Karpas-422 (cell line): ENCODE measurements at places on chromosomes 16 and 17. TPM values are rescaled to one million over a fixed set of nuclear protein-coding genes. Genes with fewer than 3 reads are reported as not detected.
A peak's percentile ranks its signal among the peaks of the same experiment; 100 is the strongest.

- peak; percentile 26 for DNase-seq
- no peak overlapping the region for H3K4me3 ChIP-seq
- no peaks in the 10 kb centered on the region for H3K36me3 ChIP-seq
- no peaks in the 10 kb centered on the region for H3K27me3 ChIP-seq
- no peaks in the 10 kb centered on the region for H3K4me1 ChIP-seq
- no peak overlapping the region for H3K27ac ChIP-seq
These were observed 81.5 kb downstream of the VPS53 start for GRCh38 chr17:633133-633532.

GRCh38 chr17:28018439-28019070, 23.9 kb upstream of the NLK start:
- H3K27ac ChIP-seq = no peak overlapping the region
- peaks cover 6% of the 10 kb centered on the region; the same call in 1 of the 2 replicates for H3K27me3 ChIP-seq
- H3K4me1 ChIP-seq = no peaks in the 10 kb centered on the region
- H3K4me3 ChIP-seq = no peak overlapping the region
- no peaks in the 10 kb centered on the region for H3K36me3 ChIP-seq

DNA sequence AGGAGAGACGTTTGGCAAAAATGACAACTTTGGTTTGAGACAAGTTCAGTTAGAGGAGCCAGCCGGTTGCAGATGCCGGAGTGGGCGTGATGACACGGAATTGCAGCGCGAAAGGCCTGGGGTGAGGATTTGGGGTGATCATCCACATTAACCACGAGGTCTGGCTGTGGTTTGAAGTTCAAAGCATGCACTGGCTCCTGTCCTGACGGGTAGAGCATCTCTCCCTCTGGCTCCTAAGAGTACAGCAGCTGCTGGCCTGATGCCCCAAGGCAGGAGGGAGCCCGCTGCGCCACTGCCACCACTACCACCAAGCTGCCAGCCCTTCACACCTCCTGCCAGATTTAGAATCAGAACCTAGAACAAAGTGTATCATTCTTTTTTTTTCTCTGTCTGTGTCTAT, 3.7 kb downstream of the RHBDL3 start:
- peaks cover 4% of the 10 kb centered on the region; the same call in 1 of the 2 replicates for H3K4me1 ChIP-seq
- DNase-seq = no peak
- no peak overlapping the region for H3K4me3 ChIP-seq
- no peak overlapping the region for H3K27ac ChIP-seq

- H3K4me3 ChIP-seq = no peak overlapping the region
- H3K36me3 ChIP-seq = no peaks in the 10 kb centered on the region
- no peak for DNase-seq
- H3K27ac ChIP-seq = no peak overlapping the region
- H3K27me3 ChIP-seq = no peaks in the 10 kb centered on the region
These were observed 9.8 kb downstream of the CLN3 start for GRCh38 chr16:28482026-28482425.

DNA sequence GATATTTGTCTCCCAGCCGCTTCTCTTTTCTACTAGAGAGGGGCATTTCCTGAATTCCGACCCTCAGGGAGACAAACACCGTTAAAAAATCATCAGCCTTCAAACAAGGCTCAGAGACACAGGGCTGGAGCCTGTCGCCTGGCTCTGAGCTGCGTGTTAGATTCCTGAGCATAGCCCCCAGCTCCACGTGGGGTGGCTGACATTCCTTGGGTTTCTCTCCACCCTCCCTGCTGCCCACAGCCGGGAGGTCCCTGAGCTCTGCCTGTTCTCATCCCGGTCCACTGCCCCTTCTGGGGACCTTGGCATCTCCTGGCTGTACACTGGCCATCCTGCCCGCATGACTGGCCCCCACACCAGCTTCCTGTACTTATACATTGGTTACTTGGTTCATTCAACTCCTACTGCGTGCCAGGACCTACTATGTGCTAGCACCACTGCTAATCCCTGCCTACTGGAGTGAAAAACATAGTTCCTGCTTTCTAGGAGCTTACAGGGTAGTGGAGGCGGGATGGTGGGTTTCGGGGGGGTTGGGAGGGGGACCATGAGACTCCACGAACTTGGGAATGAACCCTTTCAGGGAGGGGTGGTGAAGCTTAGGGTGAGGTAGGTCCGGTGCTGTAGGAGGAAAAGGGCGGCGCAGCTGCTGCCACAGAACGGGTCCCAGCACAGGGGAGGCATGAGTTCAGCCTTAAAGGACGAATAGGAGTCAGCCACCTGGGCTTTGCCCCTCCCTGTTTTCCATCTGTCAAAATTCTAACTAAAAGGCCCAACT, 52.1 kb upstream of the TMEM132E start:
- no peaks in the 10 kb centered on the region for H3K4me1 ChIP-seq
- DNase-seq = no peak
- no peaks in the 10 kb centered on the region for H3K36me3 ChIP-seq
- H3K4me3 ChIP-seq = no peak overlapping the region
- no peaks in the 10 kb centered on the region for H3K27me3 ChIP-seq
- no peak overlapping the region for H3K27ac ChIP-seq

GRCh38 chr16:89801800-89802199, 14.6 kb downstream of the FANCA start:
- peaks cover 23% of the 10 kb centered on the region for H3K36me3 ChIP-seq
- no peaks in the 10 kb centered on the region for H3K4me1 ChIP-seq
- H3K27ac ChIP-seq = no peak overlapping the region
- H3K4me3 ChIP-seq = no peak overlapping the region
- no peaks in the 10 kb centered on the region for H3K27me3 ChIP-seq

DNA sequence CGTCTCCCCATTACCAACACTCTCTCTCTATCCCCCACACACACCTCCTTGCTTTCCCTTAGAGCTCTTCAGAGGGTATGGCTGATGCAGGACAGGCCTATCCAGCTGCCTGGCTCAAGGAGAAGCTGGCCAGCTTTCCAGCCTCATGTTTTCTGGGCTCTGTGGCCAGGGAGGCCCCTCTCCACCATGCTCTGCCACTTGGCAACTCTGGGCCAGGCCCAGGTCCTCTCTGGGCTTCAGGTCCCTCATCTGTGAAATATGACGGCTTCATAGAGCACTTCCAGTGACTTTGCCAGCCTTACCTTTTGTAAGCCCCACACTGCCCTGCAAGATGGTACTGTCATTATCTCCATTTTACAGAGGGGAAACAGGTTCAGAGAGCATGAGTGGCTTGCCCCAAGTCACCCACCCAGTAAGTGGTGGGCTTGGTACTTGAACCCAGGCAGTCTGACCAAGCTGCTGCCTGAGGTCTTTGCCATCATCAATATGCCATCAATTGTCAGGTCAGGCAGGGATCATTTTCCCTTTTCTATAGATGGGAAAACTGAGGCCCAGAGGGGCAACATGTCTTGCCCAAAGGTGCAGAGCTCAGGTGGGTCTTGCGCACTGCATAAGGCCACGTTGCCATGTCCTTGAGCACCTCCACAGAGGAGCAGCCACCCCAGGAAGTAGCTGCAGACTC, 548 bp upstream of the ADGRG5 start:
- H3K36me3 ChIP-seq = no peaks in the 10 kb centered on the region
- no peaks in the 10 kb centered on the region for H3K27me3 ChIP-seq
- peaks cover 72% of the 10 kb centered on the region for H3K4me1 ChIP-seq
- no peak overlapping the region for H3K27ac ChIP-seq
- DNase-seq = no peak
- no peak overlapping the region for H3K4me3 ChIP-seq

- peak overlapping the region; percentile 87 for H3K27ac ChIP-seq
- H3K4me3 ChIP-seq = peak overlapping the region; percentile 29
- peaks cover 75% of the 10 kb centered on the region for H3K4me1 ChIP-seq
- peaks cover 6% of the 10 kb centered on the region; the same call in 1 of the 2 replicates for H3K36me3 ChIP-seq
These were observed 4.7 kb upstream of the IGSF6 start for GRCh38 chr16:21656795-21657768.

DNA sequence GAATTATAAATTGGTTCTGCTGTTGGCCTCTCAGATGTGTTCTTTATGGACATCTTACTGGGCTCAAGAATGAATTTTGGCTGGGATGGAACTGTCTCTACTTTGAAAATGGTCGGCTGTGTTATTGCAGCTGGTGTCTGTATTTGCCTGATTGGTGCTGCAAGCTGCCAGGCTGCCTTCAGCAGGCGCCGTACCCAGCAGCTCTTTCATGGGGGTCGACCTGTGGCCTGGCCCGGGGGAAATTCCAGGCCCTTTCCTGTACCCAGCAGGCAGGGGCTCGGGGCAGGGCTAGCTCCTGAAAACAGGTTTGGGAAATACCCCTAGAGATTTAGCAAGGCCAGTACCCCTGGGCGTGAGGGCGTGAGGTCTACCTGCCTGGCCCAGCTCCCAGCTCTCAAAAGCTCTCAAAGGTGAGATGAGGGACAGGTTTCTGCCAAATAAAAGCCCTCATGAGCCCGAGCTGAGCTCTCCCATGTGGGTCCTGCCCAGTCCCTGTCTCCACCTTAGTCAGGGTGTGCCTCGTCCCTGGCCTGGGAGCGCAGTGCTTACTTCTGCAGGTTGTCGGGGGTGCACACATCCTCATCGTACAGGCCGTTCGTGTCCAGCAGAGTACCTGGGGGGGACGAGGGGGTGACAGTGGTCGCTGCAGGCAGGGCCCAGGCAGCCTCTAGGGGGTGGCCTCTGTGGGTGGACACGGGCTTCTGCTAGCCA, 52.3 kb downstream of the PRMT7 start:
- no peak overlapping the region for H3K4me3 ChIP-seq
- no peaks in the 10 kb centered on the region for H3K27me3 ChIP-seq
- H3K4me1 ChIP-seq = peaks cover 25% of the 10 kb centered on the region
- DNase-seq = no peak

GRCh38 chr17:2635241-2635640, 41.8 kb downstream of the PAFAH1B1 start:
- no peak overlapping the region for H3K27ac ChIP-seq
- H3K4me3 ChIP-seq = no peak overlapping the region
- H3K4me1 ChIP-seq = peaks cover 50% of the 10 kb centered on the region
- DNase-seq = no peak
- H3K27me3 ChIP-seq = no peaks in the 10 kb centered on the region

DNA sequence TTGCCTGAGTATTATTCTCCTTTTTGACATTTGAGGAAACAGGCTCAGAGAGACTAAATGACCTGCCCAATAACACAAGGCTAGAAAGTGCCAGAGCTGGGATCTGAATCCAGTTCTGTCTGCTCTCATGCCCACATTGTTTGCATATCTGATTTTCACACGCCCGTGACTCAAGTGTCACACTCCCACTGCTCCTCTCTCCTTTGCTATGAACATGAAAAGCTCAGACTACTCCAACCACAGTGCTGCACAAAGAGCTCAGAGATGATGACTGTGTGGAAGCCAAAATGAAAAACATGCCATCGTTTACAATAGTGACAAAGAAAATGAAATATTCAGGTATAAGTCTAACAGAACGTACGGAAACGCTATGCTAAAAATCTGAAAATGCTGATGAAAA, 107.9 kb downstream of the SMG6 start:
- no peak for DNase-seq
- H3K4me3 ChIP-seq = no peak overlapping the region
- no peak overlapping the region for H3K27ac ChIP-seq
- H3K36me3 ChIP-seq = no peaks in the 10 kb centered on the region
- peaks cover 24% of the 10 kb centered on the region for H3K4me1 ChIP-seq

DNA sequence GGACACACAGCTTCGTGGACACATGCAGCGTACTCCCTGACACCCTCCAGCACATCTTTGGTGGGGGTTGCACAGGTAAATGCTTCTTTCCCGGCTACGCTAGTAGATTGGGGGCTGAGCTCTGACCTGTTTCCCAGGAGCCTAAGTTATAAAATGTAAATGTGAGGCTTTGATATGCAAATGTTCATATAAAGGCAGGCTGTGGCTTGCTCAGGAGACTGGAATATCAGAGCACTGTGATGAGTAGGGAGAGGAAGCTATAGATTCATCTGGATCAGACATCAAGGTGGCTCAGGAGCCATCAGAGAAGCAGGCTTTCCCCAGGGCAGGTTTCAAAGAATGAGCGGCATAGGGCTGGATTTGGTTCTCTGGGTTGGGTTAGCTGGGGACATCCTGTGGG, 3.4 kb upstream of the ETV4 start:
- no peak for DNase-seq
- H3K27ac ChIP-seq = no peak overlapping the region
- no peak overlapping the region for H3K4me3 ChIP-seq
- H3K27me3 ChIP-seq = no peaks in the 10 kb centered on the region

DNA sequence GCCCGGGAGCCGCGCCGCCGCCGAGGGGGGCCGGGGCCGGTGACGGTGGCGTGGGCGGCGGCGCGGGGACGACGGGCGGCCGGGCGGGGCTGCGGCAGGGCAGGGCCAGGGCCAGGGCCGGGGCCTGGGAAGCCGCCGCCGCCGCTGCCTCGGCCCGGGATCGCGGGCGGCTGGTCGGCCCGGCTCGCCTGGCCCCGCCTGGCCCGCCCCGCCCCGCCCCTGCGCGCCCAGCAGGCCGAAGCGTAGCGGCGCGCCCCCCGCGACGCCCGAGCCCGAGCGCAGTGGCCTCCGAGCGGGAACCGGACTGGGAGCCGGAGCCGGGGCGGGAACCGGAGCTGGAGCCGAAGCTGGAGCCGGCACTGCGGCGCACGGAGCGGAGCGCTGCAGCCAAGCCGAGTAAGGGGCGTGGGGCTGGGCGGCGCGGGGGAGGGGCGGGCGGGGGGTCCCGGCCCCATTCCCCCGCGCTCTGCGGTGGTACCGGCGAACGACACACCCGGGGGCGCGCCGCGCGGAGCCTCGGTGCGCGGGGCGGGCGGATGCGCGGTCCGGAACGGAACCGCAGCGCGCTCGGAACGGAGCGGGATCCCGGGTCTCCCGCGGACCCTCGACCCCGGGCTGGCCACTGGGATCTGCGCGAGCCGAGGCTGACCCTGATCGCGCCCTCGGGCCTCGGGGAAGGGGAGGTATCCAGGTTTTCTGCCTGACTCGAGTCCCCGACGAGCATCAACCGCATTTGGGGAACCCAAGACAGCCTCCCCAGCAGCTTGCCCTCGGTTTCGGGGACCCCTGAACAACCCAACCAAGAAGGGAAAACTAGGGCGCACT, at the start of gene BEAN1:
Gene BEAN1 (plus strand): TSS at position 260 of the 825 bp plus-strand sequence. CDS start 10,382 bp downstream, outside the sequence.
- H3K36me3 ChIP-seq = no peaks in the 10 kb centered on the region
- no peak within 1 kb of the TSS for H3K4me3 ChIP-seq
- no peaks in the 10 kb centered on the region for H3K4me1 ChIP-seq
- DNase-seq = no peak

GRCh38 chr16:83328936-83329335, 478.8 kb upstream of the HSBP1 start:
- DNase-seq = no peak
- no peak overlapping the region for H3K4me3 ChIP-seq
- no peak overlapping the region for H3K27ac ChIP-seq
- no peaks in the 10 kb centered on the region for H3K36me3 ChIP-seq

The SLC38A8 gene
- total RNA-seq = not detected in 2 replicates

The GNAO1 gene
- total RNA-seq = 1.6 and 2.3 TPM in 2 replicates

The CDH5 gene
- not detected in 2 replicates for total RNA-seq

The POLDIP2 gene
- total RNA-seq = 71.1 and 98.3 TPM in 2 replicates

The TBC1D3C gene
- total RNA-seq = not detected in 2 replicates

The MRPL58 gene
- total RNA-seq = 33.8 and 34.6 TPM in 2 replicates

The ASGR1 gene
- 1.2 TPM in 1 of 2 replicates, not detected in the other for total RNA-seq

The ADAP2 gene
- total RNA-seq = 3.3 and 5.0 TPM in 2 replicates

The USP43 gene
- 0.25 and 0.37 TPM in 2 replicates for total RNA-seq
